Stimulated activated CD8-positive, alpha-beta memory T cell treated with anti-CD3 and anti-CD28 coated beads, Interleukin-7, amount 100 ng/mL, for 1 hour (primary cell): ENCODE measurements at places on chromosomes 7 and 10.

GRCh38 chr7:50267525-50268041 is 36.9 kb upstream of the IKZF1 start:
- no peak for DNase-seq

GRCh38 chr10:59709395-59710125 is at the start of gene SLC16A9:
TSS of gene SLC16A9 (minus strand) at chr10:59709850. CDS start at chr10:59684291, 25,559 bp downstream.
- no peak for DNase-seq

- no peak for DNase-seq
Measured at GRCh38 chr10:3954615-3955014, 169.6 kb upstream of the KLF6 start.

DNA sequence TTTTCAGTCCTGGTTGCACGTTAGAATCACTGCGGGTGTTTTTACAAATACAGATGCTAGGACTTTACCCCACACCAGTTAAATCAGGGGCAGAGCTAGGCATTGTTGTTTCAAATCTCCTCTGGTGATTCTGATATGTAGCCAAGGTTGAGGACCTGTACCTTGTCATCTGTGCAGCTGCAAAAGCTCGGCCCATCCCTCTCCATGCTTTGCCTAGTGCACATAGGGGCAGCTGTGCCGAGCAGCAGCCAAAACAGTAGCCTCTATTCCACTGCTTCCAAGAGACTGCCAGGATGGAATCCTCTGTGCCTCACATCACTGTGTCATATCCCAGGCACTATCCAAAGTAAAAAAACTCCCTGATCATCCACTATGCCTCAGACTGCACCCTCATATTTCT is 181.3 kb downstream of the CDK14 start:
- no peak for DNase-seq

DNA sequence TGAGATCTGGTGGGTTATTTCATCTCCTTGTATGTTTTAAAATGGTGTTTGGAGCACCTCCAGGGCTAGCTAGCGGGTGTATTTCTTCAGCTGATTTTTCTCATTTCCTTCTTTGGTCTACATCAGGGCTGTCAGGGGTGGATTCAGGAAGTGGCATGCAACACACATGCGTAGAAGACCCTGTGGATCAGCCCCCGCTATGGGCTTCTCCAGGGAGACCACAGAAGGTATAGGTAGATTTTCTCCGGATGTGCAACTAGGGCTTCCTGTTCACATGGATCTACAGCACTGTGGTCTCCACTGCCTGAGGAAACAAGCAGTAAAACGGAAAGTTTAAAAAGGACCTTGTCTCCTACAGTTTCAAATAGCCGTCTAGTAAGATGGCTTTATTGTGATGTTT is 10.4 kb downstream of the NUB1 start:
- no peak for DNase-seq

DNA sequence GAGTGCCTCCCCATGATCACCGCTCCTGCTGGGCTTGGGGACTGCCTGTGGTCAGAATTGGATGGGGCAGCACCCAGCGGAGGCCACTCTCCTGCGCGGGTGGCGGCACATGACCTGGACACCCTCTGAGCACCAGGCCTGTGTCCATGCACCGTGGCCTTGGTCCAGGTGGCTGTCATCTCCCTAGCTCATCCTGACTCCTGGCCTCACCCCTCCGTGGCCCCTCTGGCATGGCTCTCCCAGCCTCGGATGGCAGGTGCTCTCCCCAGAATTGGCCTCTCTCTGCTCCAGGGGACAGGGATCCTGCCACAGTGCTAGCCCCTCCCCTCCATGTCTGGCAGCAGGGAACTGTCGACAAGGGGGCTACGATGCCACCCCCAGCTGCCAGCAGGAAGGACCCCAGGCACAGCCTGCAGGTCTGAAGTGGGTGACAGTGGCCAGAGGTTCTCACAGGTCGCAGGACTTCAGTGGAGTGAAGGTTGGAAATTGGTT is 37.2 kb upstream of the BTBD16 start:
- no peak for DNase-seq

DNA sequence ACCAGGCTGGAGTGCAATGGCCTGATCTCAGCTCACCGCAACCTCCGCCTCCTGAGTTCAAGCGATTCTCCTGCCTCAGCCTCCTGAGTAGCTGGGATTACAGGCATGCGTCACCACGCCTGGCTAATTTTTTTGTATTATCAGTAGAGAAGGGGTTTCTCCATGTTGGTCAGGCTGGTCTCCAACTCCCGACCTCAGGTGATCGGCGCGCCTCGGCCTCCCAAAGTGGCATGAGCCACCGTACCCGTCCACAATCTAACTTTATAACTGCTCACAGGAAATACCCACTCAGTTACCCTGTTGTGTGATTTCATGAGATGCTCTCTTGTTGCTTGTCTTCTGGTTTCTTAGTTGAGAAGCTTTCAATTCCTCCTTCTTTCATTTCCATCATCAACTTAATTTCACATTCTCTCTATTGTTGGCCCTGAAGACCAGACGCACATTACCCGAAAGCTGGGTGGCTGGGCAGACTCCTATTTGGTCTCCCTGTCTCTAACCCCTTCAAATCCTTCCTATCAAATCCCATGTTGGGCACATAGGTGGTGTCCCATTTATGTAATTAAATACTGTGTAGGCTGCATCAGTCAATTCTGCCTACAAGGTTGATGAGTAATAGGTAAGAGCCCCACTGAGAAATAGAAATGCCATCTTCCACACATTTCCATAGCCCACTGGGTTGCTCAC is 1.1 kb upstream of the GSTO2 start:
- no peak for DNase-seq

DNA sequence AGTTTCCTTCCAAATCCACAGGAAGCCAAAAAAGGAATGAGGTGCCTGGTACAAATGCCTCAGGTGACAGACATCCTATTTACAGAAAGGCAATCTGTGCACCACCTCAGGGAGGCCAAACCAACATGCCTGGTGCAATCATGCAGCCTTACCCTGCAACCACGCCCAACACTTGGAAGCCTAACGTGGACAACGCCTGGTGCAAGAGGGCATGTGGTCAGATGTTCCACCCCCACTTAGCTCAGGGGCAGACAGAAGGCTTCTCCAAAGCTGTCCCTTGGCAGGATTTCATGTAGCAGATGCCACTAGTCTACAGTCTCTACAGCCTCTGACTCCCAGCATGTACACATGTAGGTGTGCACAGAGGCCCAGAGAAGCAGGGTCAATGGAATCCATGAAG is 89.5 kb downstream of the KCNMA1 start:
- no peak for DNase-seq

DNA sequence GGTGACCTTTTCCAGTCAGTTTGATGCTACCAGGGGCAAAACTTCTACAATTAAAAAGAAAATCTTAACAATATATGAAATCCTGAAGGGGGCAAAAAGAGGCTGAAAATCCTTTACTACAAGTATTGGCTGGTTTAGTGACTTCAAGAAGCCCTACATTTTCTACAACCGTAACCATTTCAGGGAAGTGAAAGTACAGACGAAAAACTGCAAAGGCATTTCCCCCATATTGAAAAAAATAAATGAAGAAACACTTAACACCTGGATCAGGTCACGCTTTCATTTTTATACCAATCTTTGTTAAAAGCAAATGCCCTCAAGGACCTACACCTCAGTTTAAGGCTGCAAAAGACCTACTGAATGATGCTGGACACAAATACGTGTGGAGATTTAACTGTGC is 38.6 kb downstream of the IL6 start:
- DNase-seq = no peak

- DNase-seq = no peak
Measured at GRCh38 chr10:95513941-95514392, 47.2 kb downstream of the SORBS1 start.

- DNase-seq = no peak
Measured at GRCh38 chr7:18835001-18835690, 282.3 kb downstream of the TWIST1 start.

GRCh38 chr7:105133358-105133757 is 119.4 kb downstream of the KMT2E start:
- DNase-seq = no peak

DNA sequence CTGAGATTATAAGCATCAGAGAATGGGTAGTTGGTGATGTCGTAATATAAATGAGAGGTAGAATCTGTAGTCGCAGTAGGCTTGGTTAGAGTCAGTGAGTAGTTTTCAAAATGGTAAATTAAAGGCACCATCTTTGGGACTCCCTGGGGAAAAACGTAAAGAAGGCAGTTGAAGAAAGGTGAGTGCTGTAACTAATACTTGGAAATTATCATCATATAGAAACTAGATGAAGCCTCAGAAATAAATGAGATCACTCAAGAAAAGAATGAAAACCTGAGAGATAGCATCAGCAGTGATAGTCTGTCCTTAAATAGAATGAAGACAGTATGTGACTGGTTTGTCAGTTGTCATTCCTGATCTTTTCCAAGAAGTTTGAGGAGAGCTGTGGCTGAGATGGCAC is 23.8 kb downstream of the PALS2 start:
- no peak for DNase-seq

DNA sequence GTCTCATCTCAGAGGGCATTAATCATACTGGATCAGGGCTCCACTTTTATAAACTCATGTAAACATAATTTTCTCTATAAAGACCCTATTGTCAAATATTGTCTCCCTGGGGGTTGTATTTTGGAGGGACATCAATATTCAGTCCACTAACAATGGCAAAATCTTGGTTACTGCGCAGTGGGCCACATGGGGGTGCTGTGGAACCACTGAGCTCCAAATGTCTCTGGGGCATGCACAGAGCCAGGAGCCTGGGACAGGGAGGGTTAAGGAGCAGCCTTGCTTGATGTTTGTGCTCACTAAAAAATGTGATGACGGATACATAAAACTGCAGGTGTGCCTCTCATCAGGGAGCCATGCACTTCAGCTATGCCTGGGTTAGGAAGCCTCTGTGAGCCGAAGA is 62.1 kb upstream of the PRSS58 start:
- DNase-seq = peak; percentile 14

GRCh38 chr10:27065084-27065483 is 35.2 kb downstream of the ANKRD26 start:
- DNase-seq = no peak

DNA sequence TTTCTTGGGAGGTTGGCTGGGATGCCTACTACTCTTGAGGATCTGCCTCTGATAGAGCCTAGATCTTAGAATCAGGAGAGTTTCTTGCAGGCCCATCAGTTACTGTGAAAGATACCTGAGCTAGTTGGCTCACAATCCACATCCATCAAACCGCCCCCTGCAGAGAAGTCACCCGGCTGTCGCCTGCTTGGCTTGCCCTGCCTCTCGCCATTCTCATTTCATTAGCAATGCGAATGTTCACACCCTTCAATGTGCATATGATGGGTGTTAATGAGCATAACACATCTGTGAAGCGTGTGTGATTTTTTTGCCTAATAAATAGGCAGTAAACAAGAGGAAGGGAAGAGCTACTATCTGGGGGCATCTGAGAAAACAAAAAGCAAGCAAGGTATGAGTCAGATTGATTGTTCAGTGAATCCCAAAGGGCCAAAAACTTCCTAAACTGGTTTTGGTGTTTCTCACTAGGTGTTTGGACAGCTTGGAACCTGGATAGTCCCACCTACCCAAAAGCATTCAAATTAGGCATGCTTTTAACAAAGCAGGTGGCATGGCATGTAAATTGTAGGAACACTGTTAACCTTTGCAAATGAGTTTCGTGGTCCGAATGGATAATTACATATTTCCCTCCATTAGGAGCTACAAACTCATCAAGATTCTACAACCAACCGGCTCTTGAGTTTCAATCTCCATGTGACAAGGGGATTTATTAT is 272.3 kb upstream of the C7orf33 start:
- DNase-seq = no peak

GRCh38 chr10:74380795-74381194 is 229.8 kb downstream of the ADK start:
- no peak for DNase-seq

- DNase-seq = no peak
Measured at GRCh38 chr10:8444630-8445029, 390.1 kb downstream of the GATA3 start.
